Germinal center (tissue), 1 donor: ENCODE measurements at places on chromosomes 4 and X.

DNA sequence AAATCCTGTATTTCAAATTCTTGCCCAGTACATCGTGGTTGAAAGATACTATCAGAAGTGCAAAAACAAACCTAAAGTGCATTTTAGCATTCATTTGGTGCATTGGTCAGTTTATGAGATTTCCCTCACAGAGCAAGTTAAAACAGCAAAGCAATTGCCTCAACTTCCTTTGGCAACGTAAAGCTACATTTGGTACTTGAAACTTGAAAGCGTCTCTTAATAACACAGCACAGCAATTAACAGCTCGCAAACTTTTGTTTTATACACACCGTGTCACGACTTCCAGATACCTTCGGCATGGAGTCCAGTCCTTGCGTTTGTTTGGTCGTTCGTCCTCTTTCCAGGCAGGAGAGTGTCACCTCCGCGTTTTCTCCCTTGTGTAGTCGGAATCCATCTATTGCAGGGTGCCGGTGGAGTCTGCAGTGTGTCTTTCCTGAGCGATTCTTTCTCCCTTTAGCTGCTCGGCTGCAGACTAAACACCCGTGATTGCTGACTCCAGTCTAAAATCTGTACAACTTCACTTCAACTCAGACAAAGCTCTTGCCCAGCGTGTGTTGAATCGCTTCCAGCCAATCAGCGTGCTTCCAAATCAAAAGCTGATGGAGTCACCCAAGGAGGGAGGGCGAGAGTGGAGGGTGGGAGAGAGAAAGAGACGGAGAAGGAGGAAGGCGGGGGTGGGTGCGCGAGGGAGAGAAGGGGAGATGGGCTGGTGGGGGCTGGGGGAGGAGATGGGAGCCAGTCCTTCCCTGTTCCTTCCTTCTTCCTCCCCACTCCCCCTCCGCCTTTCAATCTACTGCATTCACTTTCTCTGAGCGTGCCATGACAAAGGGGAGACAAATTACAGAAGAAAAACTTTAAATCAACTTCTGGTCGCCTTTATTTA, at the start of gene PCDH18:
PCDH18 (minus strand) TSS at position 509 of the 883 bp plus-strand sequence; CDS start at position 103, 406 bp downstream.
- DNase-seq = no peak

GRCh38 chrX:9023293-9023692, 10.6 kb downstream of the FAM9B start:
- DNase-seq = no peak

DNA sequence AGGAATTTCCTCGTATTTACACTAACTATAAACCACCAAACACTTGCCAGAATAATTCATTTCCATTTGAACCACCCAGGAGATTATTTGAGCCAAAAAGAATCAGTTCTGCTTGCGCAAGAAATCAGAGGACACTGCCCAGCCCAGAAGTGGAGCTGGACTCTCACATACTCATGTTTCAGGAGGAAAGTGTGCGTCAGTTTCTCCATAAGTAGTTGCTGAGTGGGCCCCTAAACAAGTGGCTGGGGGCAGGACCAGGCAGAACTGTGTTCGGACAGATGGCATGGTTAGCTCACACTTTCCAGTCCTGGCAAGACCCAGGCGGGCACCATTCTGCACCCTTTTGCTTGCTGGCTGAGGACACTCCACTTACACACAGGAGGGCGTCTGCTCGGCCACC, 38.8 kb downstream of the BTC start:
- no peak for DNase-seq

DNA sequence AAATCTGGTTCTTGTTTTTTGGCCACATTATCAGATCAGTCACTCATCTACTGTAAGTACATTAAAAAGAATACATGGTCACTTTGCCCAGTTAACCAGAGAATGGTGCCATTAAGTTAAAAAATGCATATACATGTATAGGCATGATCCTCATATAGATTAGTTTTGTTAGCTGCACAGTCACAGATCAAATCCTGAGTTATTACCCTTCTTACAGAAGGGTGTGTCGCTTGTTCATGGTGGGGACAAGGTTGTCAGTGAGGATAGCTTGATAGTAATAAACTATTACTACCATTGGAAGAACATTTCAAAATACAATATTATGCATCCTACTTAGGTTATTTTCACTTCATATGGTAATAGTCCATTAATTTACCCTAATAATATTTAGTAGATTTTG, 48.5 kb downstream of the GALNT7 start:
- DNase-seq = no peak

DNA sequence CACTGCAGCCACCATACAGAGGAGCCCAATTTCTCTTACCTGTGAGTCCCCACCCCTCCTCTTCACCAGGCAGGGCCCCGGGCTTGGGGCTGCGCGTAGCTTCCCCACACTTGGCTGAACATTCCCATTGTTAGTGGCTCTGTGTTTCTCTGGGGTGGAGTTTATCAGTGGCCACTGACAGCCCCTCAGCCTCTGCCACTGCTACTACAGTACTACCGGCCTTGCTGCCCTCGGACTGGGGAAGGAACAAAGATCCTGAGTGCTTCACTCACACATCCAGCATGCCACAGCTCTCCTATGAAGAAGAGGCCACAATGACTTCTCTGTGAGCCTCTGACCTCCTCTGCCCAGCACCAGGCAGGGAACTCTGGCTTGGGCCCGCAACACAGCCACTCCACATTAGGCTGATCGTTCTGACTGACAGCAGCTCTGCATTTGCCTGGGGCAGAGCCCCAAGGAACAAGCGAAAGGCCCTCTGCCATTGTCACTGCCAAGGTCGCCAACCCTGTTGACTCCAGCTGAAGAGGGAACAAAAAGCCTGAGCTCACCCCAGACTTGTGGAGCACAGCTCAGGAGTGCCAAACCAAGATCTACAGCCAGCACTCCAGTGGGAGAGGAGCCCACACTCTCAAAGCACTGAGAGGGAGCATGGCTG, 24.0 kb downstream of the ABCB7 start:
- DNase-seq = no peak
